ENCODE measurements at places on chromosomes 3 and 15.

DNA sequence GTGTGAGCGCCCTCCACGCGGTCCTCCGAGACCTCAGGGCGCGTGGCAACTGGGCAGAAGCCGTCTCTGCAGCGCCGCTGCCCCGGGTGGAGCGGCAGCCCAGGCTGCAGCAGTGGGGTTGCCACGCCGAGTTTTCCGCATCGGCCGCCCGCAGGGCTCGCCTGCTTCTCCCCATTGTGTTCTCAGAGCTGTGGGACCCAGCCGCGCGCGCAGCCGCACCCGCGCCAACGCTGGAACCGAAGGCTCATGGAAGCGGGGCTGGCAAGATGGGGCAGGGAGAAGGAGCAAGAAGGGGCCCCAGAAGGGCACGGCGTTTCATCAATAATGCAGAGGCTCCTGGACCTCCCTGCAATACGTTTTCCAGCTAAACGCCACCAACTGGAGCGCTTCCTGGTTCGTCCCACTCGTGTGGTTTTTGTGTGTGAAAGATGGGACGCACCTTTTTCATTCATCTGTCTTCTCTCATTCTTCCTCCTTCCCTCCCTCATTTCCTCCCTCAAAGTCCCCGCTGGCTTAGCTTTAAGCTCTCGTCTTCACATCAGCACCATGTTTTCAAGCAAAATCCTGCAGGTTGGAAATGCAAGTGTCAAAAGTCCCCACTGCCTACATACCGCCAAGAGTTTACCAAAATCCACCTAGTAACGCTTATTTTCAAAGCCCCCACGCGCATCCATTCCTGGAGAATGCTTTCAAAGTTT, 1.2 kb downstream of the ROBO1 start:
- DNase-seq, result no peak

DNA sequence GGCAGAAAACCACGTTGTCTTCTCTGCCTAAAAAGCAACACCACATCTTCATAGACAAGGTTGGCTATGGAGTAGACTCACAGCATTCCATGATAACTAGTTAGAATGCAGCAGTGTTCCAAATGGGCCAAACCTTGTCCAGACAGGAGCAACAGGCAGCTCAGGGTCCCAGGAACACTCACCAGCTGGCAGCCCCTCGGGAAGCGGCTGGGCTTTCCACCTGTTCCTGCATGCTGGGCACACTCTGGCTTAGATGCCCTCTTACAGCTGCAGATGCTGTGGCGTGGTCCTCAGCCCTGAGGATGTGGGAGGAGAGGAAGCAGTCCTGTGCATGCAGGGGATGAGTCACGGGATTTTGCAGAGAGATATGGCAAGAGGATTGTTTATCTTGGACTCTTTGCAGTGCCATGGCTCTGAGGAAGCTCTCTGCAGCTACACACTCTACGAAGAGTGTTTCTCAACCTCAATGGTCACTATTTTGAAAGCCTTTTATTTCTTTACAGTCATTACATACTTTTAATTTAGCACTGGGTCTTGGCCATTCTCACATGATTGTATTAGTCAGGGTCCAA, 11.3 kb downstream of the NRROS start:
- DNase-seq, result peak; percentile 14

DNA sequence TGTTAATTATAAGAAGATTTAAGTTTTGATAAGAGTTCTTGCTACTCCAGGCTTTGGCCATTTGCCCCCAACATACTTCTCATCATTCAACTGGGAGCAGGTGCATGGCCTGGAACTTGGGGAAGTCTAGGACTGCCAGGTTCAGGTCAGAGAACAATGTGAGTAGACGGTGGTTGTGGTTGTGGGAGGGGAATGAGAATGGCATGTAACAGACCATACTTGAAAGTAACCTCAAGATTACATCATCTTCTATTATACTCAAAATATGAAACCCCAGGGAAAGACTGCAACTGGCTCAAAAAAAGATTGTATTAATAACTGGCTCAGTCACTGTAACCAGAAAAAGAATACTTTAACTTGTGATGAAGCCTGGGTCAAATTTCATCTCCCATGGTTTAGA, 364.9 kb upstream of the DPPA4 start:
- peak; percentile 9 for DNase-seq

DNA sequence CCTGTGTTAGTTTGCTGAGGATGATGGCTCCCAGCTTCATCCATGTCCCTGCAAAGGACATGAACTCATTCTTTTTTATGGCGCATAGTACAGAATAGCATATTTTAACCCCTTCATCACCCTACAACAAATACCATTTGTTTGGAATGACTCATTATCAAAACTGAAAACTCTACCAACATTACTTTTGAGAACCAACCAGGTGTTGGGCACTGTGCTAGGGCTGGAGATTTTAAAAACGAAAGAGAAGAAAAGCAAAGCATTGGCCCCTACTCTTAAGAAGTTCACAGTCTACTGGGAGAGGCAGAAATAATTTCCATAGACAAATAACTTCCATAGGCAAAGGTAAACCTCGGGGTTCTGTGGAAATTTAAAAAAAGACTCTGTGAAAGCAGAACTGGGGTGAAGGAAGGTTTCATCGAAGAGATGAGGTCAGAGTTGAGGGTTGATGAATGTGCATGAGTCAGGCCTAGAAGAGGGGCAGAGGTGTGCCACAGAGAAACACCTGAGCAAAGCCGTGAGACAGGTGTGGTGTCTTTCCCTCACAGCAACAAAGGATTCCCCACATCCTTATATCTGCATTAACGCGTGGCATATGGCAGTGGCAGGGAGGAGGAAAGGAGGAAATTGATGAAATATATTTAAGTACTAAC, 51.0 kb downstream of the MCF2L2 start:
- DNase-seq, result no peak

GRCh38 chr15:62068810-62069167, 2.0 kb downstream of the C2CD4A start:
- DNase-seq, result no peak

- no peak for DNase-seq
Measured at GRCh38 chr3:180341516-180341915, 260.4 kb upstream of the TTC14 start.

DNA sequence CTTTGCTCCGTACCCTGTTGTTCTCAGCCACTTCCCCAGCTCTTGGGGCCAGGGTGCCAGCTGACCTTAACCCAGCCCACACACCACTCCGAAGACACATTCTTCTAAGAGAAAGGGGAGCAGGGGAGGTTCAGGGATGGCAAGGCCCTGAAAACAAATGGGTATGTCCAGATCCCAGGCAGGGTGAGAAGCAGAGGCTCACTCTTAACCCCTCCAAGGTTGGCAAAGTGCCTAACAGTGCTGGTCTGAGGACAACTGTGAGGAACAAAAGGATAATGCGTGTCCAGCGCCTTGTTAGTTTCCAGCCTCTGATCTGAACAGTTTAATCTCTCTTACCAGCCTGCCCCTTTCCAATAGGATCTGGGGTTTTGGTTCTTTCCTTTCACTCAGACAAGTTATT, 1.5 kb downstream of the TMEM44 start:
- DNase-seq, result no peak

DNA sequence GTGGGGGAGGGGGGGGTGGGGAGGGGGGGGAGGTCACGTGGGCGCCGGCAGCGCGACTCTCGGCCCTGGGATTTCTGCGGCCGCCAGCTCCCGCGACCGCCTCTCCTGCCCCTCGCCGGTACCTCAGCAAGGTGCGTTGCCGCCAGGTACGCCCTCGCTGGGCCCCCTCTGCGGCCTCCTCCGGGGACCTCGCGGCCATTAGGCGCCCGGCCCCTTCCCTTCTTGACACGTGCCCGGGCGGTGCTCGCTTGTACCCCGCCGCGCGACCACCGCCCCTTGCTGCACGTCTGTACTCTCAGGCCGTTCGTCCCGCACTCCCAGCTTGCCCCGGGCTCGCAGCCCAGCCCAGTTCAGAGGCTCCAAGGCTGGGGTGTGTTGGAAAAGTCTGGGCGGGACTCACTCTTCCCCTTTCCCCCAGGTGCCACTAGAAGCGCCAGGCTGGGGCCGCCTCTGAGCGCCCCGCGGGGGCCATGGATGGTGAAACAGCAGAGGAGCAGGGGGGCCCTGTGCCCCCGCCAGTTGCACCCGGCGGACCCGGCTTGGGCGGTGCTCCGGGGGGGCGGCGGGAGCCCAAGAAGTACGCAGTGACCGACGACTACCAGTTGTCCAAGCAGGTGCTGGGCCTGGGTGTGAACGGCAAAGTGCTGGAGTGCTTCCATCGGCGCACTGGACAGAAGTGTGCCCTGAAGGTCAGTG, at the start of gene MAPKAPK3:
TSS of gene MAPKAPK3 (plus strand) at position 56 of the 696 bp plus-strand sequence. CDS start at position 471, 415 bp downstream.
- peak; percentile 49 for DNase-seq

All from activated naive CD4-positive, alpha-beta T cell treated with Interleukin-2 at 50 U/mL for 16 hours (primary cell).